DMS79 treated with DMSO at 0.1 percent for 48 hours (cell line): ENCODE measurements at places on chromosomes 16 and 17.
A peak's percentile ranks its signal among the peaks of the same experiment; 100 is the strongest.

DNA sequence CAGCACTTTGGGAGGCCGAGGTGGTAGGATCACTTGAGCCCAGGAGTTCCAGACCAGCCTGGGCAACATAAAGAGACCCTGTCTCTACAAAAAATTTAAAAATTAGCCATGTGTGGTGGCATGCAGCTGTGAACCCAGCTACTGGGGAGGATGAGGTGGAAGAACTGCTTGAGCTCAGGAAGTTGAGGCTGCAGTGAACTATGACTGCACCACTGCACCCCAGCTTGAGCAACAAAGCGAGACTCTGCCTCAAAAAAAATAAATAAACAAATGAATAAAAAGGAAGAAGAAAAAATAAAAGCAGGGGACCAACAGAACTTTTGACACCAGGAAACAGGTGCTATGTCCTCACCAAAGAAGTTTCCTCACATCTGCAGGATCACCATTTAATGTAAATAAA is 14.2 kb downstream of the TERF2 start:
- DNase-seq: no peak

DNA sequence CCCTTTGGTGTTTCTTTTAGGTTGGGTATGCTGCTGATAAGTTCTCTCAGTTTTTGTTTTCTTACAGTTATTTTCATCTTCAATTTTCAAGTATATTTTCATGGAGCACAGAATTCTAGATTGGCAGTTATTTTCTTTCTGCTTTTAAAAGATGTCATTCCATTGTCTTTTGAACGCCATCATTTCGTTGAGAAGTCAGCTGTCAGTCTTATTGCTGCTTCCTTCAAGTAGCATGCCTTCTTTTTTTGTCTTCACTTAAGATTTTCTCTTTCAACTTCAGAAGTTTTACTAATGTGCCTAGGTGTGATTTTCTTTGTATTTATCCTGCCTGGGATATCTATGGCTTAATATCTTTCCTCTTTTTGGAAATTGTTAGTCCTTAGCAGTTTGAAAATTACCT is 262.2 kb upstream of the PMFBP1 start:
- DNase-seq: no peak

GRCh38 chr17:64160378-64160777 is 30.4 kb upstream of the ERN1 start:
- DNase-seq: no peak

DNA sequence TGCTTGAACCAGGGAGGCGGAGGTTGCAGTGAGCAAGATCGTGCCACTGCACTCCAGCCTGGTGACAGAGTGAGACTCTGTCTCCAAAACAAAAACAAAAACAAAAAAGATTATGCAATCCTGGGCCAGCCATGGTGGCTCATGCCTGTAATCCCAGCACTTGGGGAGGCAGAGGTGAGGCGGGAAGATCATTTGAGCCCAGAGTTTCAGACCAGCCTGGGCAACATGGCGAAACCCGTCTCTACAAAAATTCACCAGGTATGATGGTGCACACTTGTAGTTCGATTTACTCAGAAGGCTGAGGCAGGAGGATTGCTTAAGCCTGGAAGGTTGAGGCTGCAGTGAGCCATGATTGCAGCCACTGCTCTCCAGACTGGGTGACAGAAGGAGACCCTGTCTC is 109.6 kb downstream of the PPM1E start:
- DNase-seq: no peak

DNA sequence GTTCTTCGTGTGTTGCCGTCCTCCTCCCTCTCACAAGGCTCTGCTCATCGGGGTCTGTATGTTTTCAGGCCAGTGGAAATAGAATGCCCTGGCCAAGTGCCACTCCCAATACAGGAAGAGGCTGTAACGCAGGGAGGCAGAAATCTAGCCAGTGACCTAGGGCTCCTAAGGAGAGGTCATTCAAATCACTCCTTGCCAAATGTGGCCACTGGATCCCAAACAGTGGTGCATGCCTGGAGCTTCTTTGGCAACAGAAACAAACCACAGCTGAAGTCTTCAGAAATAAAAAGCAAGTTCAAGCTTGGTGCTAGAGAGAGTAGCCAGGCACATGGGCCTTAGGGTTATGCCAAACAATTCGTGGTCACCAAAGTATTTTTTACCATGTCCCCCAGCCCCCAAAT is 66.1 kb downstream of the SMG6 start:
- no peak for DNase-seq

DNA sequence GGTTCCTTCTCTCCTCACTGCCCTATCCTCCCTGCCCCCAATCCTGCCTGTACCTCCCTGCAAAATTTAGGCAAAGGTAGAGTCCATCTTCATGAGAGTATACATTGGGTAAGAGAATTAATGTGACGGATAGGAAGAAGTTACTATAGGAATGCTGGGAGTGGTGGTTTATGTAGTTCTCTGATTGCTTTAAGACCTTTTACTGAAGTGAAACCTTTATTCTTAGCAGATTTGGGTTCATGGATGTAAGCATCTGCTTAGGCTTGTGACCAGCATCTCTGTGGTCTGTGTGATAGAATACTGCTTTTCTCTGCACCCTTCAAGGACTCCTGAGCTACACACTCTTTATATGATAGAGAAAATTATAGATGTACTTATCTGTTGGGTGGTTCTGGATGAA is 127.3 kb downstream of the PRKCA start:
- DNase-seq: no peak

- DNase-seq: peak; percentile 5
These were observed 195.9 kb upstream of the CHMP6 start for GRCh38 chr17:80795754-80796153.

- no peak for DNase-seq
These were observed 2227.2 kb downstream of the TP53TG3F start for GRCh38 chr16:35686595-35686994.

DNA sequence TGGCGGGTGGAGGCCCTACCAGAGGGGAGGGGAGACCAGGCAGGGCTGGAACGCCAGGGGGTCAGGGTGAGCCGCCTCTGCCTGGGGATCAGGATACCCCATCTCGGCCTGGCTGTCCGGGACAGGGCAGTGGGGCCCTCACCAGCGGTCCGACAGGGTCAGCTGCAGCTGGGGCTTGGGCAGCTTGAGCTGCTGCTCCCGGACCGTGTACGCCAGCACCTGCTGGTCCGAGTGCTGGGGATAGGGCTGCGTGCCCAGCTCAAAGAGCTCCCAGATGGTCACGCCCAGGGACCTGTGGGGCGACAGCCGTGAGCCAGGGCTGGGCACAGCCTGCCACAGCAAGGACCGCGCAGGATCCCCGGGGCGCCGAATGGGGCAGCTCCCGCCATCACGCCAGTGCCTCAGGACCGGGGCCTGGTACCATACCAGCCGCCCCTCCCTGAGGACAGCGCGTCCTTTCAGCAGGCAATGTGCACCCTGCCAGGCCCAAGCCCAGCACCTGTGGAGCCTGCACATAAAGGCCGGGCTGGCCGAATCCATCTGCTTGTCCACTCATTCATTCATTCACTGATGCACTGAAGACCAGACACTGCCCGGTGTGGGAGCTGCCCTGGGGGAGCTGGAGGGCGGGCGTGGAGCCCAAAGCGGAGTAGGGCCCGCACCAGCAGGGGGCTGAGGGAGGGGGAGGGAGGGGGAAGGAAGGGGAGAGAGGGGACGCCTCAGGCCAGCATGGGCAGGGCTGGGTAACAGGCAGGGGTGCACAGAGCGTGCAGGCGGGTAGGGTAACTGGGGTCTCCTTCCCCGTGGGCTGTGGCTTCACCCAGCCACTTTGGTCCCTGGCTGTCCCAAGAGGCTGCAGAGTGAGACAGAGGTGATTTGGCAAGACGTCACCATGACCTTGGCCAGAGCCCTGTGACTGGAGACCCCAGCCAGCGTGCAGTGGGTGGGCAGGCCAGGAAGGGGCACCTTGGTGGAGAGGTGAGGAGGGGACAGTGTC is 42.0 kb upstream of the PVALEF start:
- DNase-seq: no peak
